ENCODE measurements at places on chromosomes 3 and 15.
A peak's percentile ranks its signal among the peaks of the same experiment; 100 is the strongest.

DNA sequence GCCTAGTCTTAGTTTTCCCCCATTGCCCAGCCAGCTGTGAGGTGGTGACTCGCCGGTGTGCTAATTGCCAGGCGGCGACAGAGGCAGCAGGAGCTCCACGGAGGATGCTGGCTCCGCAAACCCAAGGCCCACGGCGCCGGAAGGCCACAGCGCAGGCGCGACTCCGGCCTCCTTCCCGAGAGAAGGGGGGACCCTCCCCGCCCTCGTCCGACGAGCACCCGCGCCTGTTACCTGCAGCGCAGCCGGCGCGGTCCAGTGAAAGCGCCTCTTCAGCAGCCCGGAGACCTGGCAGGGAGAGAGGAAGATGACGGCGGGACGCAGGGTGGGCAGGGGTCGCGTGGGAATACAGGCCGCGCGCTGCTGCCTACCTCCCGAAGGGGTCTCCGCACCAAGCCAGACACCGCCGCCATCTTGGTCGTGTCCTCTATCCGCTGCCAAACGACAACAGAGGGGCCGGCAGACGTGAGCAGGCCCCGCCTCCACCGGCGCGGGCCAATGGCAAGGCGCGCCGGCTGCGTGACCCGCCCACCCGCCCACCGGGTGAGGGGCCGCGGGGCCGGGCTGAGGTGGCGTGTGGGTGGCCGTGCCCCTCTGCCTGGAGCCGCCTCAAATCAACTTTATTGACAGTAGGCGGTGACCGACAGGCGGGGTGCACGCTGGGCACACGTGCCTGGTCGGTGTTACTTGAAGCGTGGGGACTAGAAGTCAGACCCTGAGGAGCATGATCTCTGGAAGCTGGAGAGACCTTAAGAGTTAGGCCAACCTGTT, at the start of gene PDHB:
Gene PDHB, minus strand, starts transcription at position 433 of the 768 bp plus-strand sequence. Its CDS starts 23 bp downstream, at position 410.
- DNase-seq: peak; percentile 71

DNA sequence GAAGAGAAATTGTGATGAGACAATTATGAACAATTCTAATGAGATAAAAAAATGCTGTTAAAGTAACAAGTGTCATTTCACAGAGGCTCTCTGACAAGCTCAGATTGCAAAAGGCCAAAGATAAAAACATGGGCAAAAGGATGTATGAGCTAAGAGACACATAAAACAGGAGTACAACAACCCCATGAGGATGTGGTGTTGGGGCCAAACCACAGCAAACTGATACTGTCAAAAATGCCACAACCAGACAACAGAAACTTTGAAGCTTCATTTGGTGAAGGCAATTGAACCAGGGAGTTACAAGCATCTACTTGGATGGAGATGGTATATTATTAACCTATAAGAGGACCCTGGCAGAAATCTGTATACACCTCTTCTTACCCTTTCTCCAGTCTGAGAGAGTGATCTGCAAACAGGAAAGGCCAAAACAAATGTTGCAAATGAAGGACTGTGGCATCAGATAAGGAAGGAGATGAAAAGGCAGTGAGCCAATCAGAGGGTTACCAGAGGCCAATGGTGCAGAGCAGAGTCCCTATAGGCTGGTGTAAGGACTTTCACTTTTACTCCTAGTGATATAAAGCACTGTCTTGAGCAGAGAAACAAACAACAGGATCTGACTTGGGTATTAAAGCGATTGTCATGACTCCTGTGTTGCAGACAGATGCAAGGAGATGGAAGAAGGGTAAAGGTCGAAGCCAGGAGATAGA, 659.0 kb downstream of the NTRK3 start:
- DNase-seq: no peak

GRCh38 chr3:5010706-5011554, 31.7 kb downstream of the BHLHE40 start:
- no peak for DNase-seq

DNA sequence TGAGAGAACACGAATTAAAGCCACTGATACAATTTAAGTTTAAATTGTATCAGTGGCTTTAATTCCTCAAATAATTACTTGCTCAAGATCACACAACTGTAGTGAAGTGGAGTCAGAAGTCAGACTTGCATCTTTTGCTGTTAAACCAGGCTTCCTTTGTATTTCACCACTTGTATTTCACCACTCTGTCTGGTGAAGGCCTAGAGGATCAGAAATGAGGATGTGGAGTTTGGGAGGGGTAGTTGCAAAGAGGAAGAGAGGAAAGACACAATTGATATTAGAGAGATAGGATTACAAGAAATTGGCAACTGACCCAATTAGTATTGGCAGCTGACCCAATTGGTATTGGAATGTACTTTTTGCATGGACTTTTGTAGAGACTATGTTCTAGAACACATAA, 288.1 kb upstream of the GPR149 start:
- DNase-seq: no peak

DNA sequence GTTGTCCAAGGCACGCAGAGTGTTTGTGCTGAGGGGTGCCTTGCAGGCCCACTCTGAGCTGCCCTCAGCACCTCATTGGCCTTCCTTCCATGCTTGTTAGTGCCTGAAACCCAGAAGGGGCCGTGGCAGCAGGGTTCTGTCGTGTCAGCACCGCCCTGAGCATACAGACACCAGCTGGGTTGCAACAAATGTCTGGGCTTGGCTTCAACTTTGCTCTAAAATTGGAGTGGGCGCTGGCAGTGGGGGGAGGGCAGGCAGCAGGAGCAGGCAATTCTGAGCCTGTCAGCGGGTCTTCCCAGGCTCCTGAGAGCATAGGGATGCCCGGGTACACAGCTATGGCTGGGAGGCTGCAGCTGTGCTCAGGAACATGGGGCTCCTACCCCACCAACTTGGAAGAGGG, 464.3 kb downstream of the EPHA3 start:
- no peak for DNase-seq

DNA sequence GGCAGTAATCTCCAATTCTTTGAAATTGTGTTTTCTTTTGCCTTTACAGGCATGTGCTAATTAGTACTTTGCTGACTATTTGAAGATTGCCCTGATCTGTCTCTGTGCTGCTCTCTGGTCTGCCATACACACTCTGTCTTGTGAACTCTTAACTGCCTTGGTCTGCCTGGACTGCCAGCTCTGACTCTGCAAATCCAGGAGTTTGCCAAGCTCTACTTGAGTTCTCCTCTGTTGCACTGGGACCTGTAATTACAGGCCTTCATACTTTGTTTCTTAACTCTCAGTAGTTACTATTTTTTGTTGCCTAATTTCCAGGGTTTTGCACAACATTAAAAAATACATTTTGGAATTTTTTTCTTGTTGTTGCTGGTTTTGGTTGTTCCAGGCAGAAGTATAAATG, 155.0 kb downstream of the RSRC1 start:
- no peak for DNase-seq

DNA sequence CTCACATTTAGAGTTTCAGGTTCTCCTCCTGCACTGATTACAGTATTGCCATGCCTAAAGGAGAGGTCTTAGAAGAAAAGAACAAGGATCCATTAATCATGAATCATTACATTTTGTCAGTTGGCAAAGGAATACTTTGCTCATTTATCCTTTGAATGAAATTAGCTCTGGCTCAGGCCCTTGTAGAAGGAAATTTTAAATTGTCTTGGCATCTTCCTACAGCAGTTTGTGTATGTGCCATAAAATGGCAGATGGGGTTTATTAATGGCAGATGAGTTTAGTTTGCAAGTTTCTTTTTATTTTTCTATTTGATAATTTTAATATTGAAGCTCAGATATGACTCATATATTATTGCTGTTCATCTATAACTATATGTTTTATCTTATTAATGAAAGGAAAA, 181.2 kb upstream of the EPHA3 start:
- no peak for DNase-seq

- no peak for DNase-seq
Observed at GRCh38 chr3:107524326-107524840, 1.6 kb downstream of the BBX start.

GRCh38 chr3:153440311-153440710, 278.3 kb downstream of the RAP2B start:
- DNase-seq: no peak

DNA sequence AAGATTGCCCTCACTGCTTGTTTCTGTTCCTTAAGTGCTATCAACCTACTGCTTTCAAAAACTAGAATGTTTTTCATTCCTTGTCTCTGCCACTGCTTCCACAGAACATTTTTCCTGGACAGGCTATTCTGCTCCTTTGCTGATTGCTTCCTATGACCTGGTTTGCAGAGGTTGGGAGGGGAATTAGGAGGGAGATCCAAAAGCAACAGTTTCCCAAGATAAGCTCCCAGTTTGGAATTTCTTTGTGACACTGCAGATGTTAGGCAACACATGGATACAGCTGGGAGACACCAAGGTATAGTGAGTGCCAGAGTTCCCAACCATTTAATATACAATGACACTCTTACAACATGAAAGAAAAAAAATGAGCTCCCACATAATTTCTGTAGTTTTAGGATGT, 1036.5 kb downstream of the ROBO2 start:
- DNase-seq: no peak

GRCh38 chr3:178083906-178084866, 452.1 kb upstream of the KCNMB2 start:
- DNase-seq: no peak

DNA sequence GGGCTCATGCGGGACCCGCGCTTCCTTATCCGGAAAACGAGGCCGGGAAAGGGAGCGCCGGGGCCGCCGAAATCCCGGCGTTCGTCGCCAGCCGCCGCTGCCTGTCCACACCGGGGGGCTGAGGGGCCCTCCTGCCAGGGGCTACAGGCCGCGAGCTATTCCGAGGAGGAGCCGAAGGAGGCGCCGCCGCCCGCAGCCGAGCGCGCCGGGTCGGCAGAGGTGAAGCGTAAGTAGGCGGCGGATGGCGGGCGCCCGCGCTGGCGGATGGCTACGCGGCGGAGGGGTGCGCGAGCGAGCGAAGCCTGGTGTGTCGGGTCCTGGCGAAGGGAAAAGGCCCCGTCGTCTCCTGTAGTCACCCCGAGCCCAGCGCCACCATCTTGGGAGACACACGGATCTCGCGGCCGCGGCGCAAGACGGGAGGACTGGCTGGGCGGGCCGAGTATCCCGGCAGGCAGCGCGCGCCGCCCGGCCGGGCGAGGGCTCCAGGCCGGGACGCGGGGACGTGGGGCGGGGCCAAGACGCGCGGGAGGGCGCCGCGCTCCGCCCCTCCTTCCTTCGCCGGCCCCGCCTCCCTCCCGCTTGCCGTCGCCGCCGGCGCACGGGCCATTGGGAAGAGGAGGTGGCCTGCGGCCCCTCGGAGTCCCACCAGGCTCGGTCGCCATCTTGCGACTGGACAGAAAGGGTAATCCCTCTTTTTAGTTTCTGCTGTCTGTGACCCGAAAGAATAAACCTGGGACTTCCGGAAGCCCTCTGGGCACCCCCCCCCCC, at the start of gene UBE3A:
Gene UBE3A, minus strand, starts transcription at position 424 of the 768 bp plus-strand sequence. CDS start 29,917 bp downstream, outside the sequence.
- peak; percentile 83 for DNase-seq

GRCh38 chr3:144200004-144200403, 228.4 kb downstream of the DIPK2A start:
- DNase-seq: no peak

- no peak for DNase-seq
Observed at GRCh38 chr15:100341239-100341749, 481 bp downstream of the ADAMTS17 start.

- DNase-seq: no peak
Observed at GRCh38 chr3:72429589-72430353, 418.5 kb downstream of the SHQ1 start.

DNA sequence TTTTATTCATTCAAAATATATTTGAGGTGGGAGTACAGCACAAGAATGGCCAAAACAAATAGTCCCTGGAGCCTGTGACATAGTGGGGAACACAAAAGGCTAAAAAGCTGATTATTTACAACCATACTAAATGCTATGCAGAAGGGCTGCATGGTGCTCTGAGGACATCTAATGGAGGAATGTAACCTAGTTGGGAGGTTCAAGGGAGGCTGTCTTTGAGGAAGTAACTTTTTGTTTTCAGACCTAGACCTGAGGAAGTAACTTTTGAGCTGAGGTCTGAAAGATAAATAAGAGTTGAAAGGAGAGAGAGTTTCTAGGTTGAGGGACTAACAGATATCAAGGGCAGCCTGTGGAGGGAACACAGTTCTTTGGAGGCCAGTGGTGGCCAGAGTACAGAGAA, 34.8 kb upstream of the RASA2 start:
- no peak for DNase-seq

DNA sequence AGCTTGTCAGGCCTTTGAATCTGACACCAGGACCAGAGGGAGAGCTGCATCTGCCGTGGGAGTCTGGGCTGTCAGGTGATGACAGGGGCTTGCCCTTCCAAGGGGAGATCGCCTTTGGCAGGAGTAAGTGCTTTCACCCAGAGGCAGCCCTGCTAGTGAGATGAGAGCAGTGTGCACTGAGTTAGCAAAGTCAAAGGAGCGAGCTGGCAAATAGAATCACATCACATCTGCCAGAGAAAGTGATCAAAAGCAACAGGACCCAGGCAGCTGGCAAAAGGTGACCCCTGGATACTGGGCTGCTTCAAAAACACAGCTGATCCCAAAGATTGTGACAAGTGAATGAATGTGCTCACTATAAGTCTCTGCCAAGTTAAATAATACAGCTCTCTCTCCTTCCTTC, 36.1 kb upstream of the PYDC2 start:
- no peak for DNase-seq

DNA sequence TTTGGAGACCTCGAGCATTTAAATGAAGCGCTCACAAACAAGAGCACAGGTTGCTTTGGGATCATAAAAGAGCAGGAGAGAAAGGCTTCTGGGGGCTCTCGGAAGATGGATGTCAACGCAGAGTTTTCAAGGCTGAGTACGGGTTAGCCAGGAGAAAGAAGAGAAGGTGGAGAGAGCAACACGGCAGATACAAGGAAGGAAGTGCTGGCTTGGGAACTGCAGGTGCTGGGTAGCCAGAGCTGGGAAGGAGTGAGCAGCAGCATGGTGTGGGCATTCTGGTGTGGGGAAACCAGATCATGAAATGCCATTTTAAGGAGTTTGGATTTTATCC, 580 bp upstream of the RUBCN start:
- DNase-seq: no peak

DNA sequence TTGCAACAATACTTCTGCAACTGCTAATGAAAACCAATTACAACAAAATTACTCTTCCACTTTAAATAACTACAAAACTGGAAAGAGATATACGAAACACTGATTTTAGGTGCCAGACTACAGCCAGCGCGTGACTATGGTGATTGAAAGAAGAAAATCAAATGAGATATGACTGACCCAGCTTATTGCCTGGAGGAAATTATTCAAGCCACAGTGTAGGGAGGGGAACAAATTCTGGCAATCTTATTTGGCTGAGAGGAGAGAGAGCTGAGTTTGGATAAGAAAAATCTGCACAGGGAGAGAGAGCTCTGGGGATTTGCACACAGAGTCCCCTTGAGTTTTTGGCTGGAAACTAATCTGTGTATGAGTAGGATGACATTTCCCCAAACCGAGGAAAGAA, 470.3 kb upstream of the FRG2C start:
- DNase-seq: no peak

DNA sequence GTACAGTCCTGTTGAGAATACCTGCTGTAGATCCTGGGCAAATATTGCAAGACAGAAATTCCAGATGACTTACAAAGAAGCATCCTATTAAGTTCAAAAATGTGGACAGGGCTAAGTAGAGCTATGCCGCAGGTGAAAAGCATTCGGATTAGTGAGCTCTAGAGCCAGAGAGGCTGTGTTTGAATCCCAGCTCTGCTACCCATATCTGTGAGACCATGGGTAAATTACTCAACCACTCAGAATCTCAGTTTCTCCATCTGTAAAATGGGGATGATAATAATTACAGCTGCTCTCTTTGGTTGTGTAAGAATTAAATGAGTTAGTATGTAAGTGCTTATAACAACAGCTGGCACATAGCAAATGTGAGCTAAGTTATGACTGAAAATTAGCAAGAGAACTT, 3.9 kb downstream of the ADAMTS7 start:
- no peak for DNase-seq
